Foreskin keratinocyte (primary cell): ENCODE measurements at places on chromosomes 5 and 9. TPM values are rescaled to one million over a fixed set of nuclear protein-coding genes. Genes with fewer than 3 reads are reported as not detected.

DNA sequence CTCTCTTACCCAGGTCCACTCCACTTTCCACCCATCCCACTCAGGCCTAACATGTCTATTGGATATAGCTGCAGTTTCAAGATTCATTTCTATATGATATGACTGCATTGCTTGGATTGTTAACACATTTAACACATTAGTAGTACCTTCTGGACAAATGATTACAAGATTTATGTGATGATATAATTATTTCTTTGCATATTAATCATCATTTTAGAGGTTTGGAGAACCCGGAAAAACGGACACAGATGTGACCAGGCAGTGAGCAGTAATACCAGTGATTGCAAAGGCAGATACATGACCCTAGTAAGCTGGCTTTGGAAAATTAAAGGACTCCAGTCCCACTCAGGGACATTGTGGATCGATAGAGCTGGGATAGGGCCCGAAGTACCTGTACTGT, 103.8 kb downstream of the PRR16 start:
- no peak for DNase-seq

EQTN gene
- polyA plus RNA-seq: 0.14 and 0.20 TPM in 2 replicates

- no peak for DNase-seq
Measured at GRCh38 chr5:78735834-78736463, 87.4 kb upstream of the LHFPL2 start.

DNA sequence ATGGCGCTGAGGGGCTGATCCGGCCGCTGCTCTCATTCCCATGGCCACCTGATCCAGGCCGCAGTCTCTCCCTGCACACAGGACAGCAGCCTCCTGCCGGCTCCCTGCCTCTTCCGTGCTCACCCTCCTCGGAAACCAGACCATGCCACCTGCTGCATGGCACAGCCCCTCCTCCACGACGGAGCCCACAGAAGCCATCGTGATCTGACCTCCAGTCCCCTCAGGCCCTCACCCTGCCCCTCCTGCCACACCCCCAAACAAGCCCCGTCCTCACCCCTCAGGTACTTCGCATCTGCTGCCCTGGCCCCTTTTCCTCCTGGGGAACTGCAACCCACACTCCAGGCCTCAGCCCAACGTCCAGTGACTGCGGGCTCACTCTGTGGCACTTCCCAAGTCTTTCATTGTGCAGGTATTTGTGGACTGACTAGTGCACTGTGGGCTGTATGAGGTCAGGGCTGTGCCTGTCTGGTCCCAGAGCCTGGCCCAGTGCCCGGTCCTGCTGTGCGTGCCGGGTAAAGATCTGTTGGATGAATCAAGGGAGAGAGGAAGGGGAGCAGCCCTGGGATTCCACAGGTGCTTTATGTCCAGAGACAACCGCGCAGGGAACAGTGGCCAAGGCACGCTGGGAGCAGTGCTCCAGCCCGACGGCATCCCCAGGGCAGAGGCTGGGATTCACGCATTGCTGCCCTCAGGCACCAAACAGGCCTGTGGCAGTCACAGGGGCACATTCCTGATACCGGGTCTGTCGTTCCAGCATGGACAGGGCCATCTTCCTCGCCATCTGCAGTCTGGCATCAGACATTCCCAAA, 86.1 kb downstream of the ADAMTS2 start:
- no peak for DNase-seq

DNA sequence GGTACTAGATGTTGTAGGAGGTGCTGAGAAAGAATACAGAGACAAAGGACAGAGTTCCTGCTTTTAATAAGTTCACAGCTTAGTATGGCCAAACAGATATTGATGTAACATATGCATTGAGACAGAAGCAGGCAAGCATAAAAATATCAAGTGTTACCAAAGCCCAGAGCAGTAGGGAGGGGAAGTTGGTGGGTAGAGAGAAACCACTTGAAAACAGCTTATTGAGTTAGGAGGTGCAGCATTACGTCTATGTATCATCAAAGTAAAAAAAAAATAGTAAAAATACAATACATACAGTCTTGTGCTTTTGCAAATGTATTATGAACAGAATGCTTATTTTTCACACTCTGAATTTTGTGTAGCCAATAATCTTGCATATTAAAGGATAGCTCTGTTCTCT, 441.8 kb upstream of the SGCD start:
- no peak for DNase-seq

DNA sequence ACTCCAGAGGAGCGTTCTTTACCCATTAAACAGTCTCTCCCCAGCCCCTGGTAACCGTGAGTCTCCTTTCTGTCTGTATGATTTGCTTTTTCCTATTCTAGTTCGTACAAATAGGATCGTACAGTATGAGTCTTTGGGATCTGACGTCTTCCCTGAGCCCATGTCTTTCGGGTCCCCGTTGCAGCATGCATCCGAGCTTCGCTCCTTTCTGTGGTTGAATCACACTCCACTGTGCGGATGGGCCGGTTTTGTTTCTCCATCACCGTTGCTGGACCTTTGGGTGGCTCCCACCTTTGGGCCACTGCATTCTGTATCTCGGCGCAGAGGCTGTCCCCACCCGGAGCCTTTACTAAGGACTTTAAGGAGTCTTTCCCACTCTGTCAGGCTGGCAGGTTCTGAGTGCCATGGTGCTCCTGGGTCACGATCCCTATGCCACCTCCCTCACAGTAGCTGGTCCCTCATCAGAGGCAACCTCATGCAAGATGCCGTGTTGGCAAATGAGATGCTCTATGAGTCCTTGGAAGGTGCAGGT, 145.7 kb upstream of the COL5A1 start:
- no peak for DNase-seq
